Activated CD4-positive, alpha-beta T cell treated with anti-CD3 and anti-CD28 coated beads for 1 hour (primary cell): ENCODE measurements at places on chromosomes 4 and X.

- no peak for DNase-seq
Observed at GRCh38 chr4:168319486-168320019, 1.0 kb upstream of the DDX60 start.

GRCh38 chrX:107708762-107709161, 66.8 kb downstream of the TSC22D3 start:
- no peak for DNase-seq

- no peak for DNase-seq
Observed at GRCh38 chr4:1112174-1112820, 1.1 kb downstream of the RNF212 start.

DNA sequence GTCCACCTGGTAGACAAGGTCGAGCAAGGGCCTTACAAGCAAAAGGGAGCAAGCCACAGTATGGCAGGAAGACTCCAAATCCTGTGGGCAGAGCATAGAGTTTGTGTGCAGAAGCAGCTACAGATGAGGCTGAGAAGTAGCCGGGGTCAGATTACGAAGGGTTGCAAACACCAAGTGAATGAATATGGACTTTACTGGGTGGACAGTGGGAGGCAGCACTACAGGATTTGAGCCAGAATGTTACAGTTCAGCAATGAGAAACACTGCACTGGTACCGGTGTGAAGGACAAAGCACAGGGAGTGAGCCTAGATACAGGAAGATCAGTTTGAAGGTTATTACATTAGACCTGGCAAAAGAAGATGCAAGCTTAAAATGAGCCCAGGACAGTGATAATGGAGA, 46.1 kb upstream of the HOPX start:
- no peak for DNase-seq

DNA sequence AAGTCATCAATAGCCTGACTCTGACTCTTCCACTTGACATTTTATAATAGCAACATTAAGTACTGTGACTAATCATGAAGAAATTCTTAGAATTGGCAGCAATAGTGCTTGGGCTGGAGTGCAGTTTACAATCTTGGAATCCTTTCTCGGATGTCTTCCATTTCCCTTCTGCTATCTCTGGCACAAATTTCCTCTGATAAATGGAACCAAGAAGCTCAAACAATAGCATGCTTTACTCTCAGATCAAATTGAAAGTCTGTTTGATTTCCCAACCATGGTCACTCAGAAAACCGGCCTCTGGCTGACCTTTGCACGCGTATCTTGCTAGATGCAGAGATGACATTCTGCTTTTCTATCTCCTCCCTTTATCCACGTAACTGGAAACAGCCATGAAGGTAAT, 99.0 kb upstream of the SPANXC start:
- DNase-seq = no peak

- DNase-seq = no peak
Observed at GRCh38 chr4:11590132-11590531, 161.4 kb upstream of the HS3ST1 start.

- no peak for DNase-seq
Observed at GRCh38 chr4:7068279-7068842, 497 bp upstream of the GRPEL1 start.

- no peak for DNase-seq
Observed at GRCh38 chr4:133812236-133812635, 389.4 kb downstream of the PABPC4L start.

GRCh38 chrX:19725641-19726040, 161.8 kb downstream of the SH3KBP1 start:
- no peak for DNase-seq

DNA sequence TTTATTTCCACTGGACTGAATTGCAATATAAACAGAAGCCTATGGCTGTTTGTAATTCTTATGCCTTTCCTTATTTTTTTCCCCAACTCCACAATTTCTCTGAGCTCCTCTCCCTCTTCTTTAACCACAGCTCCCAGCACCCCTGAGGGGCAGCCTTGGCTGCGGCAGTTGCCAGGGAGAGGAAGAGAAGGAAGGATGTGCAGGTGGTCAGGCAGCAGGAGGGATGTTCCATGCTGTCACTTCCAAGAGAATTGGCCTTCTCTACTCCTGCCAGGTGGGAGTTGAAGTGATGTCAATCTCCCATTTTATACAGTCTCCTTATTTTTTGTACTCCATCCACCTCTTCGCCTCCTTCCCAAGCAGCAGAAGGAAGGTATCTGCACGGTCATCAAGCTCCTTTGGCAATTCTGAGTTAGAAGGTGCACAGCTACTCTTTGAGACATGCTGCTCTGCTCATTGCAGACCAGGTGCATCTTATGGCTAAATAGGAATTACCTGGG, 343.3 kb upstream of the RPS6KA3 start:
- no peak for DNase-seq

DNA sequence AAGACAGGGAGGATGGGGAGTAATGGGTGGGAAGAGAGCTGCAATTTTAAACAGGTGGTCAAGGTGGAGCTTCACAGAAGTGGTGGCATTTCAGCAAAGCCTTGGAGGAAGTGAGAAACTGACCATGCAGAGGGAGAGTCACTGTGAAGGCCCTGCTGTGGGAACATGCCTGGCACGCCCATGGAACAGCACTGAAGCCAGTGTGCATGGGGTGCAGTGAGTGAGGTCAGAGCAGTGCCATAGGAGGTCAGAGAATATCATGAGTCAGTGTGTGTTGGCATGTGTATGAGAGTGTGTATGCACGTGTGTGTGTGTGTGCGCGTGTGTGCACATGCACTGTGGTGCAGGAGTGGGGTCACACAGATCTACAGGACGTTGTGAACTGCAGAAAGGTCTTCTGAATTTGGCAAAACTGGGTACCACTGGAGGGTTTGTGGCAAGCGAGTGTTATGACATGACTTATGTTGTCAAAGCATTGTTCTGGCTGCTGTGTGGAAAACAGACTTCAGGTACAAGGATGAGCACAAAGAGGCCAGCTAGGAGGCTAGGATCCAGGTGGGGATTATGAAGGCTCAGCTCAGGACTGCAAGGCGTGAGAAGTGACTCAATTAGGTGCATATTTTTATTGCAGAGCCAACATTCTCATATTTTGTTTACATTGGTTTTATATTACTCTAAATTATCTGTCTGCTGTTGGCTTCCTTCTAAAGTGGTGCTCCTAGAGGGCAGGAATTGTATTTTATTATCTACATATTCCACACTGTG, 34.0 kb downstream of the ZNF827 start:
- DNase-seq = no peak

DNA sequence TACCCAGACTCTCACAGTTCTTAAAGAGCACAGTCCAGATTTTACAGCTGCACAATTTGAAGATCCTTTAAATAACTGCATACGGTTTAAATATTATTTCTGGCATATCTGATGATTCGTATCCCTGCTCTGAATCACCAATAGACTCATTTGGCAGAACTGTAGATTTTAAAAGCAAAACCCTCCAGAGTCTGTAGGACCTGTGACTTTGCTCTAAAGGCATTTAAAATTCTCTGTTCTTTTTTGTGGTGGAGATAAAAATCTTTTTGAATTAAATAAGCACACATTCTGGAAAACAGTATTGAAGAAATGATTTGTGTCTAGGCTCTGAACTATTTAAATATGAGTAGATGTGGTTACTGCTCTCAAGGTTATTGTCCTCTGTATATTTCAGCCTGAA, 246.2 kb upstream of the PITX2 start:
- DNase-seq = no peak

DNA sequence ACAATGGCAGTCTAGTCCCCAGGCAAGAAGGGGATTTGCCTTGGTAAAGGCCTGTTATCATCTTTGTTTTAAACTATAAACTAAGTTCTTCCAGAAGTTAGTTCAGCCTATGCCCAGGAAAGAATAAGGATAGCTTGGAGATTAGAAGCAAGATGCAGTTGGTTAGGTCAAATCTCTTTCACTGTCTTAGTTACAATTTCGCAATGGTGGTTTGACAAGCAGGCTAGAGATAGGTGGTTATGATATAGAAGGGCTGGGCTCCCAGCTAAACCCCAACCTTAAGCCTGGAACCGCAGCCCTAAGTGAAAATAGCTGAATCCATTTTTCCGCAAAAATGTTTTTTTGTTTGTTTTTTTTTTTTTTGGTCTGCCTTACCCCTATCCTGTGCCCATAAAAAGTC, 41.8 kb upstream of the NEIL3 start:
- DNase-seq = no peak

GRCh38 chr4:158819942-158820786, 51.3 kb downstream of the FNIP2 start:
- no peak for DNase-seq

DNA sequence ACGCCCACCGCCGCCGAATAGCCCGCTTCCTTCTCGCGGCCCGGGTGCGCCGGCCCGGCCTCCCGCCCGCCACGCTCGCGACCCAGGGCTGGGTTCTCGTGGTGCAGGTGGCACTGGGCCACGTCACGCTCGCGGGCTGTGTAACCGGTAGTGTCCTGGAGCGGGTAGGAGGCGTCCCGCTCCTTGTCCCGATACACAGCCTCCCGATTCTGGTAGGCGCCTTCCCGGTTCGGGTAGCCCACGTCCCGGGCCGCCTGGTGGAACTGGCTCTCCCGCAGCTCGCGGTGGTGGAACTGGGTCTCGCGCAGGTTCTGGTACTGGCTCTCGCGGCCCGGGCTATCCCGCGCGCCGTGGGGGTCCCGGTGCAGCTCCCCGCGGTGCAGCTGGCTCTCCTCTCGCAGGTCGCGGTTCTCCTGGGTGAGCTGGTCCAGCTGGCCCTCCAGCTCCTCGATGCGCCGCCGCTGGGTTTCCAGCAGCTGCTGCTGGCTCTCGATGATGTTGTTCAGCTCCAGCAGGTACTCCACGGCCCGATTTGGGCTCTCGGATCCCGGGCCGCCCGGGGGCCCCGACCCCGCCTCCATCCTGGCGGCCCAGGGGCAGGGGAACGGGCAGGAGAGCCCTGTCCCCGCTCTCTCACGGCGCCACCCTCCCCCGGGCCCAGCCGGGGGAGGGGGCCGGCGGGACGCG, 39.3 kb upstream of the IQSEC2 start:
- no peak for DNase-seq

GRCh38 chr4:73816814-73817213, 19.7 kb upstream of the CXCL6 start:
- no peak for DNase-seq

DNA sequence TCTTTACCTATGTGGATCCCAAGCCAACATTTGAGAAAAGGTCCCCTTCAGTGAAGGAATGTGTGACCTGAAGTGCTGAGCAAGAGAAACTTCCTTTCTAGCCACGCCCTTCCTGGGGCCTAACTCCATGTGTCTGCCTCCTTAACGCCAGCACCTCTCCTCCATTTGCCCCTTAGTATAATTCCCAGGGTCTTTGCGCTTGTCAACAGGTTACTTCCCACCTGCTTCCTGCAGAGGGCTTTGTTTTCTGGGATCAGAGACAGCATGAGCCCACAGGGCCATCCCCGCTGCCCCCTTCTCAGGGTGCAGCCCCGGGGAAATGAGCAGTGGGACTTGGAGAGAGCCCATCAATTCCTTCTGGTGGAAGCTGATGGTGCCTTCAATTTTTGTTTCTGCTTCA, 45.9 kb upstream of the DRD5 start:
- no peak for DNase-seq

DNA sequence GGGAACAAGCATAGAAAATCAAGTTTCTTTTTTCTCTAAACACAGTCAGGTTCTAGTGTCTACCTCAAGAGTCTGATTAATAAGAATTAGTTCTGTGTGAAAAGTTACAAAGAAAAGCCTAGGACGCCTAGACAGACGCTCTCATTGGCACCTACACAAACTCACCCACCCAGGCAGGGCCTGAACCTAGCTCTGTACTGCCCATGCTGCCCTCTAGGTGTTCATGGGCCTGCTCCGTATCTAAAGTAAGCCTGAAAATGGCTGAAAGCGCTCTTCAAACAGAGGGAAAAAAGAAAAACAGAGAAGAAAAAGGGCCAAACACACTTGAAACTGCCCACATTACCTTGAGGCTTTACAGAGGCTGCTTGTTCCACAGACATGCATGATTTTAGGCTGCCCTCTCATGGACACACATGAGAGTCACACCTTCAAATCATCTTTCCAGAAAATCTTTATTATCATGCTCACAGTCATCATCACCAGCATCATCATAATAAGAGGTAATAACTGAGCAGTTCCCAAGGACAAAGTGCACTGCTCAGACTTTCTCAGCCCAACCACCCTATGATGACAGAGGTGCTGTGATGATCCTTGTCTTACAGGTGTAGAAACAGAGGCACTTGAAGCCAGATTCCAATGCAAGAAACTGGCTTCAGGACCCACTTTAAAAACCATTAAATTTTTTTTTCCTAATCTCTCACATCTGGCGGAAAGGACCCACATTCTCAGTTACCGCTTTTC, 49.6 kb downstream of the MAP7D2 start:
- DNase-seq = no peak

DNA sequence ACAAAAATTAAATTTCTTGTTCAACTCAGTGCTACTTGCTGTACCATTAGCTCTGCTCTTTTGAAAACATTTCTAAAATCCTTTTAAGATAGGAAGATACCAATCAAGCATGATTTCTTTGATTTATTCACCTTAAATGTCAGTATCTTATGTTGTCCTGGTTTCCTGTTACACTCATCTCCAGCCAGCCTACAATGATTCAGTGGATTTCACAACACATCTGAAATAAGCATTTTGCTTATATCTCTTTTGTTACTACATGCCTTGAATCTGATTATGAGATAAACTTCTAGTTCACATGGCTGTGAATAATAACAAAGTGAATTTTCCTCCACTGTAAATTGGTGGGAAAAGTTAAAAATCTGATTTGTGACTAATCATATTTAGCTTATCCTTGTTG, 112.5 kb upstream of the BMP3 start:
- DNase-seq = no peak

DNA sequence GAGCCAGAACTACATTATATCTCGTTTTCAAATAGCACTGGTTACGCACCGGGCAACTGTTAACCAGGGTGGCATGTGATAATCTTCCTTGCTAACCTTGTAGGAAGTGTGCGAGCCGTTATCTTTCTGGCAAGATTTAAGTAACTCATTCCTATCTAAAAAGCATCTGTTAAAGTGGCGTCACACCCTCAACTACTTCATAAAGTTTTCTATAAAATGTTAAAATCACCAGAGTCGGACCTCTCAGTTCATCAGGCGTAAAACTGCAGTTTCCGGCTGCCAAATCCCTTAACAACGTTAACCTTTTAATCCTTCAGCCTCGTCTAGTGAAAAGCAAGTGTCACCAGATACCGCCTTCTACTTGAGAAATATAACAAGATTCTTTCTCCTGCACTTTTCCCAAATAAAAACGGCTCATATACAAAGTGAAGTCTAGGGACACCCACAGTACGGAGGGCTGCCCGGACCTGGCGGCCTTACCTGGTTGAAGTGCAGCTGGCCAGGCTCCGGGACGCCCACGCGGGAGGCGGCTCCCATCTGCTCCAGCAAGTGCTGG, 1.2 kb downstream of the SLC39A8 start:
- DNase-seq = no peak

DNA sequence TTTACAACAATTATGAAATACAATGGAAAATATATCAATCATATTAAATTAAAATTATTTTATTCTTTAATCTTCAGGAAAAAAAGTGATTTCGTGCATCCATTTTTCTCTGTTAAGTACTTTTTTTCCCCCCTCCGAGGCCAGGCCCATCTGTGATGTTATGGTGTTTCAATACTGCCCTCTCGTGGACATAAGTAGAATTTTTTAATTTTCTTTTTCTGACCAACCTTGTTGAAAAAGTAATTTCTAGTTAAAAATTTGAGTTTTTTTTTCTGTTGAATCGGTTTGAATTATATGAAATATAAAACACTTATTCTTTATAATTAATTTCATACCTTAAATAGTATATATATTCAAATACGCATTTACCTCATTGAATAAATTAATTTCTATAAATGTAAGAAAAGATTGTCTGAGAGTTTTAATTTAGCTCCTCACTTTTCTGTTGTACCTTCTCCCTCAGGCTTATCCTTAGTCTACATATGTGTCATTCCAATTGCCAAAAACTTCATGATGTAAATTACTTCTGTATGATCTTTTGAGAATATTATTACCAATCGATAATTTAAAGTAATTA, 175.8 kb upstream of the TECRL start:
- no peak for DNase-seq
